ENCODE measurements at places on chromosomes 13 and 19.

DNA sequence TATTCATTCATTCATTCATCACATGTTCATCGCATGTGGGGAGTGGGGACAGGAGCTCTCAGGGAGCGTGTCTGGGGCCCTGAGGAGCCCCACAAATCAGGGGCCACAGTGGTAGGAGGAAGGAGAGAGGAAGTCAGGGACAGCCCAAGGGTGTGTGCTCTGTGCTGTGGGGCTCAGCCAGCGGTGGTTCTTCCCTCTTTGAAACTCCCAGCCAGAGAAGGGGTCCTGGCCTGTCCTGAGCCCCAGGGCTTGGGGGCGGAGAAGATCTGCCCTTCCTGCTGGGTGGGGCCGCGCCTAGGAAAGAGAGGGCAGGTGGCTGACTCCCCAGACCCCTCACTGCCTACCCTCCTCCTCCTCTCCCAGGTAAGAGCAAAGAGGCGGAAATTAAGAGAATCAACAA, 14.6 kb downstream of the AP2A1 start:
- no peak for DNase-seq

- no peak for DNase-seq
Observed at GRCh38 chr19:55621673-55622231, 2.6 kb downstream of the ZNF784 start.

- DNase-seq, result no peak
Observed at GRCh38 chr13:85432881-85433280, 366.3 kb downstream of the SLITRK6 start.

DNA sequence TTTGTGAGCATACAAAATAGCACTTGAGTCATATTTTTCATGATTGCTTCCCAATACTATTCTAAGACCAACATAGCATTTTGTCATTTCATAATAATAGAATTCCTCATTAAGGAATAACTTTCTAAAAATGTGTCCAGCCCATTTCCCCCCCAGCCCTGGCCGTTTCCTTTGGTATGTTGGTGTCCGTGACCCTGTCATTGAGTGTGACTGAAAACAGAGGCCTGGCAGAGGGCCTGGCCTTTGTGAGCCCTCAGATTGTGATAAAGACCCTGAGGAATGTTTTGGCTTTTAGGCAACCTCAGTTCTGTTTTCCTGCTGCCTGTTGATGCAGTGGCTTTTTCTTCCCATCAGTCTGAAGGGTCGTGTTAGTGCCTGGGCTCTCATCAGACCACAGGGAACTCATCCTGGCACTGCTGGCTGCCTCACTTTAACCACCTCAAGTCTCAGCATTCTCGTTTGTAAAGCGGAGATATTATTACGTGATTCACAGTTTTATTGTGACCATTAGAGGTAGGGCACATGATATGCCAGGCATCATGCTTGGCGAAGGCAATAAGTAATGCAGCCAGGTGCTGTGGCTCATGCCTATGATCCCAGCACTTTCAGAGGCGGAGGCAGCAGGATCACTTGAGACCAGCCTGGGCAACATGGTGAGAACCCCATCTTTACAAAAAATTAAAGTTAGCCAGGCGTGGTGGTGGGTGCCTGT, 13.8 kb downstream of the SPINT2 start:
- no peak for DNase-seq

DNA sequence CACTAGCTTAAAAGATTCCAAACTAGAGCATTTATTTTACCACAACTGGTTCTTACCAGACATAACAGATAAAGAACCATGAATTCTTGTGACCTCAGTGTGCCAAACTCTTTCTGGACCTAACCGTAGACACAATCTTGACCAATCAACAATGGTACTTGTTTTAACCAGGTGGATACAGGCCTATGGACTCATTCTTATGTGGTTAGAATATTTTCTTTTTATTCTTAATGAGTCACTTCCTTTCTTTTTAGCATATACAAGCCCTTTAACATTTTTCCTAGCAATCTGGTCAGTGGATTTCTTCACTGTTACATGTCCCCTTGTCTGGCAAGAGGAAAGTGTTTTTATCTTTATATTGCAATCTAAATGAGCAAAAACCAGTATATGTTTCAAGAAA, 792.1 kb upstream of the SPRY2 start:
- no peak for DNase-seq

- no peak for DNase-seq
Observed at GRCh38 chr13:26853323-26853722, 92.7 kb upstream of the GPR12 start.

- DNase-seq, result no peak
Observed at GRCh38 chr19:32566246-32566830, 14.7 kb upstream of the PDCD5 start.

- no peak for DNase-seq
Observed at GRCh38 chr19:31421856-31422255, 72.6 kb upstream of the TSHZ3 start.

- no peak for DNase-seq
Observed at GRCh38 chr13:82833923-82834322, 1048.4 kb downstream of the SLITRK1 start.

- DNase-seq, result no peak
Observed at GRCh38 chr19:52039169-52039568, 9.5 kb downstream of the ZNF432 start.

- DNase-seq, result no peak
Observed at GRCh38 chr13:110650436-110650835, 35.1 kb downstream of the NAXD start.

DNA sequence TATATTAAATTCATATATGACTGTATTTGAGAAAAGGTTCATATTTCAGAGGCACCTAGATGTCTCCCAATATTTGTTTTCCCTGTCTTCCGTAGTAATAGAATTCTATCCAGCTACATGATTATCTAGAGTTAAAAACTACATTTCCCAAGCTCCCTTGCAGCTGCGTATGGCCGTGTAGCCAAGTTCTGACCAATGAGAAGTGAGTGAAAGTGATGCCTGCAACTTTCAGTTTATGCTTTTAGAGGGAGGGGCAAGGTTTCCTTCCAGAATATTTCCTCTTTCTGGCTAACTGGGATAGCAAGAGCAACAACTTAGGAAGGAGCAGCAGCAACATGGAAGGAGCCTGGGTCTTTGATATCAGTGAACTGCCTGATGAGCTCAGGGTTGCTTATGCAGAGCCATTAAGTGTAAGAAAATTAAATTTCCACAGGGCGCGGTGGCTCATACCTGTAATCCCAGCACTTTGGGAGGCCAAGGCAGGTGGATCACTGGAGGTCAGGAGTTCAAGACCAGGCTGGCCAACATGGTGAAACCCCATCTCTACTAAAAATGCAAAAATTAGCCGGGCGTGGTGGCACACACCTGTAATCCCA, 23.2 kb upstream of the CYP2A13 start:
- no peak for DNase-seq

DNA sequence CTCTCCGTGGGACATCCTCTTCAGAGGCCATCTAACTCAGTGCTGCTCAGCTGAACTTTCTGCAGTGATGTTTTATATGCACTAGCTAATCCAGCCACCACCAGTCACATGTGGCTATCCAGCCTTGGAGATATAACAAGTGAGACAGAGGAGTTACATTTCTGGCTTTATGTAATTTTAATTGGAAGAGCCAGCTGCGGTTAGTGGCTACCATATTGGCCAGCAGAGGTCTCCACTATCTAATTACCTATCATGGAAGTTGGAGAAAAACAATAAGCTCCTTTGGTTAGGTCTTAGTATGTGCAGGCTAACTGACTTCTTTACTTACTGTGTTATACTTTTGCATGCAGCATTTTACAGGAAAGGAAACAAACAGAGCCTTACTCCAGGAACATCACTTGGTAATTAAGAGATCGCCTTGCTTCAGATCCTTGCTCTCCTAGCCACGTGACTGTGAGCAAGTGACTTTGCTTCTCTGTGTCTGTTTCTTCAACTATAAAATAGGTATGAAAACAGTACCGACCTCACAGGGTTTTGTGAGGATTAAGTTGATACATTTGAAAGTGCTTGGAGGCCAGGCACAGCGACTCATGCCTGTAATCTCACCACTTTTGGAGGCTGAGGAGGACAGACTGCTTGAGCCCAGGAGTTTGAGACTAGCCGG, 1.6 kb upstream of the KLK10 start:
- DNase-seq, result no peak

DNA sequence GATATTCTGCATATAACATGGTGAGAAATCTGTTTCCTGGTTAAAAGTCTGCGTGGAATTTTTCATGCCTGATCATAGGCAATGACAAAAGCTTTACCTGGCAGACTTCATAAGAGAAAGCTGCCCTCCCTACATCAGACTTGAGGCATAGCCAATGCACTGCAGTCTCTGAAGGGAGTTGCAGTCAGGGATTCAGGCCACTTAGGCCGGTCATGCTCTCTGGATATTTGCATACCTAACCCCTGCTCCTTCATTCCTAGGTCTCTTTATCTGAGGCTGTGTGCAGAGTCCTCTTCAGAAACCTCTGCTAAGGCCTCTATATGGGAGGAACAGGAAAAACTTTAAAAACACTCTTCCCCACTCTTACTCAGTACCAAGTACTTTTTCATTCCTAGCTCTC, 287.4 kb downstream of the PCDH17 start:
- DNase-seq, result no peak

DNA sequence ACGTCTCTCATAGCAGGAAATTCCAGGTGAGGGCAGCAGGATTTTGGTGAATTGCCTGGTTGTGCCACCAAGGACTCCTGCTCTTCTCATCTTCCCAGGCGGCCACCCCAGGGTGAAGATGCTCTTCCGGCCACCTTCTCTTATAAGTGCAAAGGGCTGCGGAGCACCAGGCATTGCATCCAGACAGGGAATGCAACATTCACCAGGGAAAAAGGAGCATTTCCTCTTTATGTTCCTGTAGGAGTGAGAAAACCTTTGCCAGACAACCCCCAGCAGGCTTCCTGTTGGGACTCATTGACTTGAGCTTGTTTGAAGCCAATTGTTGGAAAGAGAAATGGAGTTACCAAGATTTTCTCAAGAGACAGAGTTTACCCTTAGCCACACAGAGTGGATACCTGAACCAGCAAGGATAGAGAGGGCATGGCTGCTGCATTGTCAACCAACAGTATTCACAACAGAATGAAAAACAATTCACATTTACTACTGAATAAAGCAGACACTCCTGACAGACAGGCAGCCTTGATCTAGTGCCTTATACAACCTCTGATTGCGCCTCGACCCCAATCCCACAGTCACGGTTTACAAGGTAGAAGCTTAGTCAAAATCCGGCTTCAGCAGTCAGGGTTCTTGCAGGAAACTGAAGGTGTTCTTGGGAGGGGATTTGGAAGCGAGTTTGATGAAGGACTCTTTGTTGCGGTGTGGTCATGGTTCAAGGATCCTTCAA, 1.8 kb upstream of the ATP11A start:
- DNase-seq, result no peak

DNA sequence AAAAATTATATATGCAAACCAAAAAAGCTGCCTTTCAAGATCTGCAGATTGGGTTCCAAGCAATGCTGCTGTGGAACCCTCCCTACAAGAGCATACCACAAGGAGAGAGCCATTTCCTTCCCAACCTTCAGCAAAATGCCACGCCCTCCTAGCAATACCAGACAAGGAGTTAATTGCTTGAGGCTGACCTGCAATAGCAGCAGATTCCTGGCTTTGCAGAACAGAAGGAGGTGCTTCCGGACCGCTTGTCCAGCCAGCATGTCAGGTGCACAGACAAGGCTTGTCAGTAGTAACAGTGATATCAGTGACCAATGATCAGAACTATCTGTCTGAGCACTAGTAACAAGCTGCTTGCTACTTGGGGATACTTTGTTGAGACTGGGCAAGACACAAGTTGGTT, 301.6 kb downstream of the FGF14 start:
- no peak for DNase-seq

- no peak for DNase-seq
Observed at GRCh38 chr19:17965370-17966128, 1.4 kb upstream of the KCNN1 start.

- no peak for DNase-seq
Observed at GRCh38 chr13:99585609-99586008, 84.3 kb downstream of the TM9SF2 start.

DNA sequence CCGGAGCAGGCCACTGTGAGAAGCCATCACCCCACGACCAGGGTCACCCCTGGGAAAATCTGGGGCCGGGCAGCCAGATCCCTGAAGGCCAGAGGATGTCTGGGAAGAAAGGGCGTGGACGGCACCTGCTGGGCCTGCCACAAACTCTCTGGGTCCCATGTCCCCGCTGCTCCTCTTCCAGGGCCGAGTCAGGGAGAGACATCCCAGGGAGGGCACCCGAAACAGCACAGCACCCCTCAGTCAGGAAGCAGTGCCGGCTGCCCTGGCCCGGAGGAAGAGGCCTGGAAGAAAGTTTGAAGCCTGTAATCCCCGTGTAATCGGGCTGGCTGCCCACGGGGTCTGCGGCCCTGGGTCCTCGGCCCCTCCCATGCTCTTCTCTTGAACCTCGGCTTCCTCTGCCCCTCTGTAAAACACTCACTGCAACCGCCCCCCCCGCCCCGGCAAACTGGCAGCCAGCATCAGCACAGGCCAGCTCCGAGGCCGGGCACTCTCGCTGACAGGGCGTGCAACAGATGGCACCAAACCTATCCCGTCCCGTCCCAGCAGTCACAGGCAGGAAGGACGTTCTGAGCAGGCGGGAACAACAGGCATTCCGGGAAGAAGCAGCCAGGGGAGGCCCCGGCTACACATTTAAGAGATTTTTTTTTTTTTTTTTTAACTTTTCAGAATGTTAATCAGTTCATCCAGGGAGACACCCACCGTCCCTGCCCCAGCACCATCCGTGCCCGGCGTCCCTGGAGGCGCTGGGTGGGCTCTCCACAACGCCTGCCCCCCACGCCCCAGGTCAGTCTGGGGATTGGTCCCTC, 1.5 kb downstream of the SBNO2 start:
- no peak for DNase-seq

GRCh38 chr19:46515879-46516350, 20.2 kb upstream of the PNMA8B start:
- DNase-seq, result no peak

DNA sequence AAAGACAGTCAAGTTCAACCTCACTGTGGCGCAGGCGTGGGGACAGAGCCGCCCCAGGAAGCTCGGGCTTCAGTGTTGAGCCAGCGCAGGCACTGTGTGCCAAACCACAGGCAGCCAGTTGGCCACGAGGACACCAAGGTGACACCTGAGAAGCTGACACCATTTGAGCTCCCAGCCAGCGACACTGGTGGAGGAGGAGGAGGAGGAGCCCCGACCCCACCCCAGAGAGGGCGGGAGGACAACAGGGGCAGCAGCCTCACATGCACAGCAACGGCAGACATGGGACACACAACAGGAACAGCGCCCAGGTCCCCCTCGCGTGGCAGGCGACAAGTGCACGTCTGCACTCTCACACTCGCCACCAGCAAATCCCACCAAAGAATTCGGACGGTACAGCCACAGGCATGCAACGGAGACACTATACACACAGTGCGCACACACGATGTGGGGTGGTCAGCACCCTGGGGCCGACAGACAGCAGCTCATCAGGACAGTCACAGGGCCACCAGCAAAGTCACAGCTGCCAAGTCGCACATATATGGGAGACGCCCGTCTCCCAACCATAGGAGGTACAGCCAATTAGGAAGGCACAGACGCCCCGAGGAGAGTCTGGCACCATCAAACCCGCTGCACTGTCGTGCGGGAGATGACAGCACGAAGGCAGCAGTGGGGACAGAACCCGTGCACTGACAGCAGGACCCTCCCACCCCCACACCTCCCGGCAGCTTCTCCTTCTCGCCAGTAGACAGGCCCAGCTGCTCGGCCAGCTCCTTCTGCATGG, 3.4 kb downstream of the EIF3G start:
- DNase-seq, result no peak

GRCh38 chr13:73671732-73672131, 462.5 kb downstream of the KLF12 start:
- DNase-seq, result no peak

- no peak for DNase-seq
Observed at GRCh38 chr13:46369506-46370277, 17.4 kb downstream of the RUBCNL start.

GRCh38 chr19:44677019-44677811, 5.9 kb downstream of the CEACAM19 start:
- DNase-seq, result no peak
